Nucleus accumbens (tissue), 56 donors: ENCODE measurements at places on chromosomes 4 and X.
A peak's percentile ranks its signal among the peaks of the same experiment; 100 is the strongest.

GRCh38 chrX:143027275-143027674 is 1.5 kb downstream of the SPANXN4 start:
- no peak for DNase-seq

- no peak for DNase-seq
Measured at GRCh38 chr4:95963456-95963855, 123.6 kb downstream of the PDHA2 start.

GRCh38 chrX:1300449-1300848 is 31.8 kb downstream of the CSF2RA start:
- no peak for DNase-seq

- DNase-seq = no peak
Measured at GRCh38 chr4:57074744-57075143, 35.4 kb downstream of the IGFBP7 start.

DNA sequence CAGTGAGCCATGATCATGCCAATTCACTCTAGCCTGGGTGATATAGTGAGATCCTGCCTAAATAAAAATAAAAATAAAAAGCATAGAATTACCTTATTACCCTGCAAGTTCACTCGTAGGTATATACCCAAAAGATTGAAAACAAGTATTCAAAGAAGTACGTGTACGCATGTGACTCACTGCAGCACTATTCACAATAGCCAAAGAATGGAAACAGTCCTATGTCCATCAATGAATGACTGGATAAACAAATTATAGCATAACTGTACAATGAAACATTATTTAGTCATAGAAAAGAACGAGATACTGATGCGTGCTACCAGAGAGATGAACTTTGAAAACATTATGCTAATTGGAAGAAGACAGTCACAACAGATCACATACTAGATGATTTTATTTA is 204.6 kb upstream of the DIAPH2 start:
- no peak for DNase-seq

- DNase-seq = no peak
Measured at GRCh38 chrX:87732133-87732532, 214.5 kb downstream of the KLHL4 start.

DNA sequence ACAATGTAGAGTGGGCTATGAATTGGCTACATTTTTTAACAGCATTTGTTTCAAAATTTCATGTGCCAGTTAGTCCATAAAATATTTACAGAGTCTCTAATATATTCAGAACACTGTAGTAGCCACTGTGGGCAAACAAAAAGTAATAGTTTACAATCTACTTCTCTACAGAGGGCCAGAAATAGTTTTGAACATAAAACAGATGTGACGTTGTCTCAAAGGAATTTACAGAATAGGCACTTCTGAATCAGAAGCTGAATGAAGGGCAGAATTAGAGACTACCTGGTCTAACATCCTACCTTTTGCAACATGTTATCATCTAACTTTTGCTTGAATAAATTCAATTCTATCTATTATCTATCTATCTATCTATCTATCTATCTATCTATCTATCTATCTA is 811.9 kb upstream of the EPHA5 start:
- no peak for DNase-seq

DNA sequence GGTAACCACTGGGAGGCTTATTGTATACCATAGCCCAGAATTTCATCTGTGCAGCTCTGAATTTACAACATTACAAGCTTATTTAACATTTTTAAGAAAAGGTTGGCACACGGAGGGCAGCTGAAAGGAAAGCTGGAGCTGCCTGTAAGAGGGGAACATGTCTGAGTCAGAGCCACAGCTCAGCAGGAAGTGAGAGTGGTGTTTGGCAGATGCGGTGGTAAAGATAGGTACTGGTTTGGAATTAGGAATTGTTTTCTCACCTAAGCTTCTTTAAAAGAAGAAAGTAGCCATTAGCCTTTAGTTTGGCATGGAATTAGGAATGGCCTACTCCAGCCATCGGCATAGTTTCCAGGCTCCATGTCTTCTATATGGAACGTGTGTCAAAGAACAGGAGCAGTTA is 172.5 kb upstream of the ANXA3 start:
- no peak for DNase-seq

DNA sequence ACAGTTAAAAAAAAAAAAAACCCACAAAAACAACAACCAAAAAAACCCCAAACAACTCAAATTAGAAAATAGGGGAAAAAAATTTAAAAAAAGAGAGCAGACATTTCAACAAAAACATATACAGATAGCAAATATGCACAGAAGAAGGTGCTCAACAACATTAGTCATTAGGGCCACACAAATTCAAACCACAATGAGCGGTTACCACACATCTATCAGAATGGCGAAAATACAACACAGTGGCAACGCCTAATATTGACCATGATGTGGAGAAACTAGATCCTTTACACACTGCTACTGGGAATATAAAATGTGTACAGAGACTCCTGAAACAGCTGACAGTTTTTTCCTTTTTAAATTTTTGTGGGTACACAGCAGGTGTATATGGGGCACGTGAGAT is 19.4 kb downstream of the LYAR start:
- DNase-seq = no peak

GRCh38 chr4:152273343-152273742 is 262.5 kb downstream of the FBXW7 start:
- no peak for DNase-seq

- DNase-seq = no peak
Measured at GRCh38 chr4:86099348-86099747, 260.5 kb downstream of the MAPK10 start.

GRCh38 chrX:149145845-149146285 is 359.2 kb downstream of the IDS start:
- no peak for DNase-seq

DNA sequence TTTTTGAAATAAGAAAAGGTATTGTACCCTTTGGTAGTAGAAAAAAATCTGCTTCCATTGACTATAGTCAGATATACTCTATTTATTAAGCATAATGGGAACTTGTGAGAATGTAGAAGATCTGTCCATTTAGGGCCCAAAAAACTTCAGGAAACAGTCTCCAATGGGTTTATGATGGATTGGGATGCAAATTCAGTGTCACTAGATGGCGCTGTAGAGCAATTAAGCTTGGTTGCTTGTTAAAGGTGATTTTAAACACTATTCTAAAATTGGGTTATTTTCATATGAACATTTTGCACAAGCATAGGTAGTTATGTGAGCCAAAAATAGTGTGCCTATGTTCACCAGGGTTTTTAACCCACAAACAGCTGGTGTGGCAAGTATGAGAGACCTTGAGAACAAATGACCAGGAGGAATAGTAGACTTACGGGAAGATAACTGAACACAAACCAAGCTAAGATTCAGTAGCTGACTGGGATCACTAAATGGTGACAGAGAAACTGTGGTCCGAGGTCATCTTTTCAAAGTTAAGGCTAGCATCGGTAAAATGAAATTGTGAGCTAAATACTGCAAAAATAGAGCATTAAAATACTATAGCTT is 80.3 kb upstream of the LSM6 start:
- DNase-seq = no peak

GRCh38 chr4:23697722-23698121 is 192.1 kb downstream of the PPARGC1A start:
- no peak for DNase-seq

DNA sequence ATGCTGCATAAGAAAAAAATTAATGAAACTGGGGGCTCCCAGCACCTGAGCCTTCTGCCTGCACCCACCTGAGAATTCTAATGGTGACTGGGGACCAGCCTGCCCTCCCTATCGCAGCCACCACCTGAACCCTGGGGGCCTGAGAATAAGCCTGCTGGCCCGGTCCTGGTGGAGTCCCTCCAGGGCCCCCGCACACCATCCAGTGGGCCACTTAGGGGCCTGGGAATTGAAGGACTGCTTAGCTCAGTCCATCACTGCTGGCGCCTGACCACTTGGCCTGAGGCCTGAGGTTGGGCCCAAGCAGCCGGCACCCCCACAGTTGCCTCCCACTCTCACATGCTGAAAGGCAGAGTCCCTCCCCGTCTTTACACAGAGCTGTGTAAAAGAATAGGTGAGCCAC is 230.8 kb downstream of the ENOX2 start:
- DNase-seq = no peak

DNA sequence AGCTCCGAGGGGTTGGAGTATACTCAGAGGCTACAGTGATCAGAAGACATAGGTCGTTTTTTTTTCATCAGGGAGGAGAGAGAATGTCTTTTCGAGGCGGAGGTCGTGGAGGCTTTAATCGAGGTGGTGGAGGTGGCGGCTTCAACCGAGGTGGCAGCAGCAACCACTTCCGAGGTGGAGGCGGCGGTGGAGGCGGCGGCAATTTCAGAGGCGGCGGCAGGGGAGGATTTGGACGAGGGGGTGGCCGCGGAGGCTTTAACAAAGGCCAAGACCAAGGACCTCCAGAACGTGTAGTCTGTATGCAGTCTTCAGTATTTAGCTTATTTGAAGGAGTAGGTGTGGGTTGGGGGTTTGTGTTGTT is 500 bp downstream of the GAR1 start:
- DNase-seq = peak; percentile 2

DNA sequence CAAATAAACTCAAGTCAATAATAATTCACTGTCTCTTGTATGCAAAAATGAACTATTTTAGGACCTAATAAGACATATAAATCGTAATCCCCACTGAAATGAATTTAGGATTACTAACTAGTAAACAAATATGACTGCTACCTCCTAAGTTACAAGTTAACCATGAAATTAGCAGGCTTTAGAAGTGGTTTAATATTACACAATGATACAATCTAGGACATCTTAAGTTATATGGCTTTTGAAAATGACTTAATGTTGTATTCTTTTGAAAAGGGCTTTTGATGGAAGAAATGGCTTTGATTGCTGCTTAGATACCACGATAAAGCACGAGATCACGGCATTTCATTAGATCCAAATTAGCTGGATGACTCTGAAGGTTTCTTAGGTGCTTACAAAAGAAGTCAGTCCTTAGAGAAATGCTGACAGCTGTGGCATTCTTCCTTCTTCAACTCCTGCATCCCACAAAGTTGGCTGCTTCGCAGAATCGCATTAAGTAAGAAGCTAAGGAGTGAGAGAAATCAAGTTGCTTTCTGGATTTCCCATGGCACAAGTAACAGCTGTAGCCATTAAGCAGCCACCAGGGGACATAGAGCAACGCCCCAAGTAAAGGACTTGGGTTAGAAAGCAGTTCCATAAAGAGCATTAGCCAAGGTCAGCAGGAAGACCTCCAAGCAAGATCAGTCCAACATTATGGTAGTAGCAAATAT is 6.9 kb downstream of the SLC10A7 start:
- no peak for DNase-seq

GRCh38 chr4:8380511-8381415 is 59.8 kb downstream of the ACOX3 start:
- DNase-seq = no peak

DNA sequence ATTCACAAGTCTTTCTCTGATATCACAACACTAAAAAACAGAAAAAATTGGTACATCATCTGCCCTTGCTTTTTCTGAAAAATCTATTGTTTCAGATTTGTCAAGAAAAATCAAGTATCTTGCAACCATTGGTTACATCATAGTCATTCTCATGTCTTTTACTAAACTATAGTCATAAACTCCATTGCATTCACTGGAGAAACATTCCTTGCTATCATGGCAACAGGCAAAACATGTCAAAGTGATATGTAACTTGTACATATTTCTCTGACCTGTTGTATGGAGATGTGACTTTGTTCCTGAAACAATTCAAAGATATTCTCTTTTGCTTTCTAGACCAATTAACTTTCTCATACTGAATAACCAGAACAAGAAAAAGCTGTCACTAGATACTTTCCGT is 121.9 kb upstream of the ANK2 start:
- DNase-seq = no peak

- no peak for DNase-seq
Measured at GRCh38 chr4:144355811-144356757, 215.6 kb upstream of the GYPA start.

GRCh38 chr4:94426783-94427182 is 25.0 kb upstream of the PDLIM5 start:
- DNase-seq = no peak

DNA sequence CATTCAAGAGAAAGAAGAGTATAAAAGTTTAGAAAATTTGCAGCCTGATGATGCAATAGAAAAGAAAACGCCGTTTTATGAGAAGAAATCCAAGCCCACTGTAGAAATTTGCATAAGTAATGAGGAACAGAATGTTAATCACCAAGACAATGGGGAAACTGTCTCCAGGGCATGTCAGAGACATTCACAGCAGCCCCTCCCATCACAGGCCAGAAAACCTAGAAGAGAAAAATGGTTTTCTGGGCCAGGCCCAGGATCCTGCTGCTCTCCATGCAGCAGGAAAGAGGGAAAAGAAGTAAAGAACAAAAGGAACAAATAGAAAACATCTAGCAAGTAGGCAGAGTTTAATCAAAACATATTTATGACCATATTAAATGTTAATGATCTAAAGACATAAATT is 119.0 kb downstream of the ANKRD50 start:
- DNase-seq = no peak

- no peak for DNase-seq
Measured at GRCh38 chrX:131671735-131672134, 127.9 kb downstream of the OR13H1 start.

DNA sequence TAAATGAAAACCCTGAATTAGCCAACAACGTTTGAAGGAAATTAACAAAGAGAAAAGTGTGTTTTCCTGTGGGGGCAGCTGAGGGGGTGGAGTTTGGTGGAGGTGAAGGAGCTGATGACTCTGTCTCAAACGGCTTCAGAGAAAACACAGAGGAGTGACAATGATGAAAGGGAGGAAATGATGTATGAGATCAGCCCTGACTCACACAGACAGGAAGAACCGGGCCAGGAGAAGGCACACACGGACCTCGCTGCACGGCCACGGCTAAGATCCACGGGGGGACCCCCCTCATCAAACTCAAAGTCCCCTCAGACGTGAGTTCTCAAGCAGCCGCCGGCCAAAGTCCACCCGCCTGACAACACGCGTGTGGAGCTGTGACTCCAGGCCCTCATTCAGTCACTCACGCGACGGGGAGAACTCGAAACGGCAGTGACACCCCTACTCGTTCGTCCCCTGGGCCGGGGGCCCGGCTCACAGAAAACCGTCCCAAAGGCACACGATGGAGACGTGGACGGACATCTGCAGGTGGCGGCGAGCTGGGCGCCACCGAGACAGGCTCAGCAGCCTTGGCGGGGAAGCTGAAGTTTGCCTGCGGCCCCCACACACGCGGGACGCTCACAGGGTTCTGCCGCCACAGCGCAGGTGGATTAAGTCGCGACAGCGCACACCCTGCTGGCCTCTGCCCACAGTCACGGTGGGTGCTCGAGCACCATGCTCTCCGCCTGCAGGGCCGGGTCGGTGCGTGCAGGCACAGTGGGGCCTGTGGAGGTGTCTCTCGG is 28.8 kb downstream of the PPP2R3B start:
- DNase-seq = no peak

DNA sequence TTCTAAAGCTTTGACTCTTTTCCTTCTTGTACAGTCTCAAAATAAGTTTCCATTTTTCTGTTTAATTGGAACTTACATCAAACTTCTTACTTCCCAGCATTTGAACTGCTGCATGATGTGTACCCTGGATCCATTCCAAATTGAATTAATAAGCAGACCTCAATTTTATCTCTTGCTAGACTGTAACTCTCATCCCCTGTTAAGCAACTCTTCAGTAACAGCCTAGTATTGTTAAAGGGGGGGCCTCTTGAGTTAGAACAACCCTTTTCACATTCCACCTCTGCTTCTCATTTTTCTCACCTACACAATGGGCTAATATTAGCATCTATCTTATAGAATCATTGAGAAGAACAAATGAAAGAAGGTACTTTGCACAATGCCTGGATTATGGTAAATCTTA is 169.4 kb downstream of the IL1RAPL1 start:
- no peak for DNase-seq

GRCh38 chr4:122012735-122013134 is 60.9 kb upstream of the TRPC3 start:
- no peak for DNase-seq
